Nephron progenitor cell (in vitro differentiated cells): ENCODE measurements at places on chromosomes 2 and 18.

GRCh38 chr2:190634381-190634780 is 14.5 kb upstream of the NAB1 start:
- no peak for DNase-seq

DNA sequence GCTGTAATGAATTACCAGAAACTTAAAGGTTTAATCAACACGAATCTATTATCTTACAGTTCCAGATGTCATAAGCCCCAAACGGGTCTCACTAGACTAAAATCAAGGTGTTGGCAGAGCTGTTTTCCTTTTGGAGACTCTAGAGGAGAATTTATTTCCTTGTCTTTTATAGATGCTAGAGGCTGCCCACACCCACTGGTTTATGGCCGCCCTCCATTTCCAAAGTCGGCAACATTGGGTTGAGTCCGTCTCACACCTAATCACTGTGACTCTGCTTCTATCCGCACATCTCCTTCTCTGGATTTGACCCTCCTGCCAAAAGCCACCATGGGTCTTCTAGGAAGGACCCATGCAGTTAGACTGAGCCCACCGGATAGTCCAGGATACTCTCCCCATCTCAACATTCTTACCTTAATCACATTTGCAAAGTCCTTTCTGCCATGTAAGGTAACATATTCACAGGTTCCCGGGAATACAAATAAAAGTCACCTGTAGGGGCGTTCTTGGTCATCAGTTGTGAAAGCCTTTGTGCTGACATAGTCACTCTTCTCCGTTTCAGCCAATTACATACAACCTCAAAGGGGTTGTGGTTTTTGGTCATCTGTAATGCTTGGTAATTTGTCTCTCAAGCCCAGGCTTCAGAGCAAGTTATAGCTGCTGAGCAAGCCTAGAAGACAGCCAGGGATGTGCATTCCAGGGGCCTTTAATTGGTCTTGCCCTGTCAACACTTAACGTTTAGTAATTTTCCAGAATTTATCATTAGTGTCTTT is 179.4 kb downstream of the ANTXR1 start:
- DNase-seq: no peak

GRCh38 chr18:22330508-22330907 is 87.2 kb downstream of the CTAGE1 start:
- DNase-seq: no peak

DNA sequence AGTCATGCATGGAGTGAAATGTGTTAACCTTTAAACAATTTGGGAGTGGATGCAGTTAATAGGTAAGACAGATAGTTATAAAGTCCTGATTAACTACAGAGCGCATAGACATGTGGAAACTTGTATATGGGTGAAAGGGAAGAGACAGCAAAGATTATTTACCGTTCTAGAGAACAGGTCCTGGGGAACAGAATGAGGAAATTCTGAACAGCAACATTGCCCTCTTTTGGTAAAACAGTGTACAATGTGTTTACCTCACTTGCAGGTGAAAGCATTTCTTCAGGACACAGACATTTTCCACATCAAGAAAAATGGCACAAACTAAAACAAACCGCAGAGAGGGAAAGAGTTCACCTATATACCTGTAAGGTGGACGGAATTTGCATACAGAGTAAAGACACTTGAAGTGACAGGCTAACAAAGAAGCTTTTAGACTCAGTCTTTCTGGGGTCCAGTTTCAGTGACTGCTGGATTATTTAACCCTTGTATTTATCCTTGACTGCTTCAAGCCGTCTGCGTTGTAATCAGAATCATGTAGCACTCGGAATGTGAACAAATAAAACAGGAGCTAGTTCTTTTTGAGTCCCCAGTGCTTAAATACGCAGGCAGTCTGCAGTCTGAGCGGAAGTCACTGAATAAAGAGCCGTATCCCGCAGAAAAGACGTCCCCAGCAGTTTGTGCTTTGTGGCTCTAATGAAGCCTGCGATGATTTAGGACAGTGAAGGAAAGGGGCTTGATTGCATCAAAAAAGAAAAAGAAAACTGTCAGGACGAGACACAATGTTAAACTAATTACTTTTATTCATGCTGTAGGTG is 364.8 kb upstream of the GALNT5 start:
- peak; percentile 4 for DNase-seq

DNA sequence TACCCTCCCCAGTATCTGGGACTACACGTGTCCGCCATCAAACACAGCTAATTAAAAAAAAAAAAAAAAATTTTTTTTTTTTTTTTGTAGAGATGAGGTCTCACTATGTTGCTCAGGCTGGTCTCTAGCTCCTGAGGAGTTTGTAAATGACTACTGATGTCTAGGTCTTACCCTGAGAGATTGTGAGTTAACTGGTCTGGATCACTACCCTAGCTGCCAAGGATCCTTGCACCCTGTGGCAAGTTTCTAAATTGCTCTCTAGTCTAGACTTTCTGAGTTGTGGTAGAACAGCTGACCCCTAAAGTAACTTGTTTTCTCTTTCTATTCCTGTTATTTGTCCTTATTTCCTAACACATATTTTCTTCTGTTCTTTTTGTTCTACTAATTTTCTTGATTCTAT is 44.5 kb downstream of the ABHD3 start:
- no peak for DNase-seq

DNA sequence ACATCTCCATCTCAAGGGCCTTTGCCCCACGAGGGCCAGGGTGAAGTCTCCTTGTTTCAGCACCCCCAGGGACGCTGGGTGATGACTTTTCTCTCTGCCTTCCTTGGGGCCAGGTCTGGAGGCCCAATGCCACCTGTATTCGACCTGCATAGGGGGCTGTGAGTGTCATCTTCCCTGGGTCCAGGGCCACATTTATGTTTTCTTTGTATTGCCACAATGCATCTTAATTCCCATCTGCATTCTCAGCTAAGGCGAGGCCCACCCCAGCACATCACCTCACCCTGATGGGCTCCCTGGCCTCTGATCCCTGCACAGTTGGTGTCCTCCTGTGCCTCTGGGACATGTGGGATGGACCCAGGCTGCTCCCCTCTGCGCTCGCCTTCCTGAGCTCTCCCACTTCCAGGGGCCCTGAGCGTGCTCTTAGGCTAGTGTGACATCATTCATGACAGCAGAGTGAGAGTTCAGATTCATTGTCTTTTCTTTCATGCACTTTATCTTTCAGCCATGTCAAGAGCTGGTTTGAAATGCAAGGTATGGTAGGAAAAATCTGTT is 122.0 kb upstream of the COPS8 start:
- no peak for DNase-seq

DNA sequence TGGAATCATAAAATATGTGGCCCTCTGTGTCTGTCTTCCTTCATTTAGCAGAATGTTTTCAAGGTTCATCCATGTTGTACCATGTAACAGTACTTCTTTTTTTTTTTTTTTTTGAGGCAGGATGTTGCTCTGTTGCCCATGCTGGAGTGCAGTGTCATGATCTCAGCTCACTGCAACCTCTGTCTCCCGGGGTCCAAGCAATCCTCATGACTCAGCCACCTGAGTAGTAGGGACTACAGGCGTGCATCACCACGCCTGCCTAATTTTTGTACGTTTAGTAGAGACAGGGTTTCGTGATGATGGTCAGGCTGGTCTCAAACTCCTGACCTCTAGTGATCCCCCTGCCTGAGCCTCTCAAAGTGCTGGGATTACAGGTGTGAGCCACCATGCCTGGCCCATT is 31.2 kb downstream of the RAB1A start:
- no peak for DNase-seq

- peak; percentile 36 for DNase-seq
These were observed 74.2 kb downstream of the VIT start for GRCh38 chr2:36770542-36771287.

DNA sequence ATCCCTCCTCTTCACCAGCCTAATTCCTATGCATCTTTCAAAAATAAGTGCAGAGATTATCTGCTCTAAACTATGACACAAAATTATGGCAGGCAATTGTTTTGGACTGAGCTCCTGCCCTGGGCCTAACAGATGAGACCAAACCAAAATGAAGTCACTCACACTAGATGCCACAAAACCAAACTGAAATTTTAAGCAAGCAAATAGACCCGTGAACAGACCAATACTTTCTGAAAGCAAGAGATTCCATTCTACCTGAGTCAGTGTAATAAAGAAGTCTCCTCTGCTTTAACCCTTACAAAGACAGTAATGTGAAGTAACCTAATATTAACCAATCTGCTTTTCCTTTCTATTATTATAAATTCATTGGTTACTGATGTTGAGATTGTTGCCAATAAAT is 84.3 kb downstream of the RIT2 start:
- DNase-seq: no peak

DNA sequence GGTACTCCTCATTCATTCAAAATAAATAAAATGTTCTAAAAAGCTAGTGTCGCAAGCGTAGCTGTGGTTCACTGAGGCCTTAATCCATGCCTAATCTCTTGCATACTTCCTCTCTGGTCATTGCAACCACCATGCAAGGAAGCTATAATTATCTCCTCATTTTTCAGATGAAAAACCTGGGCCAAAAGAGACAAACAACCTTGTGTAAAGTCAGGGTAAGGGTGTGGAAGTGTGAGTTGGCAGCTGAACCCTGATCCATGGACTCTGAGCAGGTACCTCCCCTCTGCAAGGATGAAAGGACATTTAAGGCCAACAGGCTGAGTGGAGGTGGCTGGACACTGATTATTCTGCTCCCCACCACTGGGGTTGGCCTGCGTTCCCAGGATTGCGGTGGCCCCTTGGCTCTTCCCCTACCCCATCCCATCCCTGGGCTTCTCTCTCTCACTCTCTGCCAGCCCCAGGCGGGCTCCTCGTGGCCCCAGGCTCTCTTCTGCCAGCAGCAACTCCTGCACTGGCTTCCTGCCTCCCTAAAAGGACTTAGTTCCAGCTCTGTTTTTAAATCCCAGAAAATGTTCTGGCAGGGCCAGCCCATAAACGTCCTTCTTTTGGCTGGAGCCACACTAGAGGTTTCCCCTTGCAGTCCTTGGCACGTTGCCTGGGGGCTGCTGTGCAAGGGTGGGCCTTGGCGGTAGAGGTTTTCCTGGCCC is 72.0 kb upstream of the AFF3 start:
- no peak for DNase-seq

DNA sequence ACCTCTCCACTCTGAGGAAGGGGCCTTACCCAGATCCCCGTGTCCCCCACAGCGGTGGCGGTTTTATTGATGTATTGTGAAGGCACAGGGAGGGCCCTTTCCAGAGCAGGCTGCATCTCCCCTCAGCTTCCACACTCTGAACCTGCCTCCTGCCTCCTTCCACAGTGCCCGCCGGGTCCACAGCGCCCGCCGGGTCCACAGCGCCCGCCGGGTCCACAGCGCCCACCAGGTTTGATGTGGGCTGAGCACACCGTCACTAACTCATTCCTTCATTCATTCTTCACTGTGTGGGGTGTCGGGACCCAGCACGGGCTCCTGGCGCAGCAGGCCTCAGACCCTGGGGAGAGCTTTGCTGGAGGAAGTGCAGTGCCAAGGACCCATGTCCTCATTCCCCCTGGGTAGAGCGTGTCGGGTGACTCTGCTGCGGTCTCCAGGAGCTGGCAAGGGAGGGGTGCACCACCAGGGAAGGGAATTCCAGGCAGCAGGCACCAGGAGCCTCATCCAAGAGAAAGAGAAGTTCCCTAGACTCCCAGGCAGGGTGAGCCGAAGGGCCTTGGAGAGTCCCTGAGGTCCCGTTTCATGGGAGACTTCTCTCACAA is 57.1 kb downstream of the HPCAL1 start:
- no peak for DNase-seq

DNA sequence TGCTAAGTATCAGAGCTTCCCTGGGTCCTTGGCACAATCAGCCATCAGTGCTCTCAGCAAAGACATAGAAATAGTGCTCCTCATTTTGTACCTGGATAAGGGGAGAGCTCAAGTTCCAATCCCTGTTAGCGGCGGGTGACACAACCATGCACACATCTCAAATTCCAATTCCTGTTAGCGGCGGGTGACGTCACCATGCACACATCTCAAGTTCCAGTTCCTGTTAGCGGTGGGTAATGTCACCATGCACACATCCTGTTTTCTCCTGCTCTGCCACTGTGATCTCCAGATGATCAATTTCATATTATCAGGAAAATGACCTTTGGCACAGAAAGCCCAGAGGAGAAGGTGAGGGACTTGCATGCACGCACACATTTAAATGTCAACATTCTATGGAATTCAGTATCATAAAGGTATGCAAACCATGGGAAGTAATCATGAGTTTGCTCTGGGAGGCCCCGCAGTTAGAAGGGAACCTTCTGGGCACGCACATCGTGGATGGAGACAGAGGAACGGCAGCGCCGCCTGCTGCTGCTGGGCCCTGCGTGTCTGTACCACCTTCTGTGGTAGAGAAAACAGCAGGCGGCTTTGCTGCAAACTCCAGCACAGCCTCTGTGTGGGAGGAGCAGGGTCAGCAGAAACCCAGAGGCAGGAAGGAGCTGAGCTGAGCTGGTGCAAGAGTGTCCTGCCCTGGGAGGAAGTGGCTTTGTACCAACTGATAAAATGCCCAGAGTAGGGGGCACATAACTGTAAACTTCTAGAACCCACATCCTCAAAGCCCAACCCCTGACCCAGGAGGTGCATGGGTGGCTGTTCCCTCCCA is 77.8 kb downstream of the MBP start:
- peak; percentile 65 for DNase-seq

DNA sequence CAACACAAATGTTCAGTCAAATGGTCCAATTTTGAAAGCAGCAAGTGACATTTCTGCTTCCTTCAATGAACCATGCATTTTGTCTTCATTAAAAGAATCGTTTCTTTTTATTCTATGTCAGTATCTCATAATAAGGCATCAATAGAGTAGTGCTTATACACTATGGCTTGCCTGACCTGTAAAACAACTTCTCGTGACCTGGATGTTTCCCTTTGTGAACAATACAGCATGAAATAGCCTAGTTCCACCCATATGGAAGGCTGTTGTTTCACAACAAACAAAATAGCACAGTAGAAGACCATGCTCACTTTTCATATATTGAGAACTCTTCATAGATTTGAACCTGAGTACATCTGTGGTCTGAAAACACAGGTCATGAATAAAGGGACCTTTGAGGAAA is 104.3 kb upstream of the PIK3C3 start:
- no peak for DNase-seq

DNA sequence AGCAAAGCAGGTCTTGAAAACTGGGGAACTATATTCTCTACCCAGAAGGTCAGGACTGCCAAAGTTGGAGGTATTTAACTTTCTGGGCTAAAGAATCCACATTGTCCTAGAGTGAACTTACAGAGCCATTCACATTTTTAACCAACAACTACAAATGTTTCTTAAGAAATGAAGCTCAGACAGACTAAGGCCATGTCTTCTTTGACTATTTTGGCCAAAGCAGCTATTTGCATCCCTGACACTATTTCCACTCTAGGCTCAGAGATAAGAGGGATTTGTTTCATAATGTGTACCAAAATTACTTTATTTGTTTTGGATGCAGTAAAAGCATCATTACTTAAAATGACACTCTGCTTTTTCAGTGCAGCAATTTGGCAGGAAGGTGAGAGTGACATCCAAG is 18.1 kb downstream of the PID1 start:
- no peak for DNase-seq

DNA sequence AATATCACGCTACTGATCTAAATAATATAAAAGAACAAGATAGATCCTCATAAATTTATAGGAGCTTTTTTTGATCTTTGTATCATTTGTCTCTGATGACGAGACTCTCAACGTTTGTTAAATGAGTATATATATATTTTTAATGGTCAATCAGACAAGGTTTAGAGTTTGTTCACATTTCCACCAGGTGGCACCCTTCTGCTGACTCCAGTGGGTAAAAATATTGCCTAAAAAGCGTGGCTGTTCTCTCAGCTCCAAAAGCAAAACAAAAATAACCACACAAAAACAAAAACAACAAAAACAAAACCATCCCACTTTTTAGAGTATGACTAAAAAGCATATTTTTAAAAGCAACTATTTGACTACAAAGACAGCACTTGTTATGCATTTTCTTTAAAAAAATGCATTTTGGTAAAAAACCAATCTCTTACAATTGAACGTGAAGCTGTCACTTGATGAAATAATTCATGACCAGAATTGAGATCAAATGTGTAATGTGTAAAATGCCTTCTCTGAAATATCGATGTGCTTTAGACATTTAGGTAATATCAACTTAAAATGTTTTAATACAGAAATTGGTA is 723.2 kb downstream of the DPP10 start:
- peak; percentile 35 for DNase-seq
